ENCODE measurements at places on chromosomes 2 and 18.
A peak's percentile ranks its signal among the peaks of the same experiment; 100 is the strongest.

DNA sequence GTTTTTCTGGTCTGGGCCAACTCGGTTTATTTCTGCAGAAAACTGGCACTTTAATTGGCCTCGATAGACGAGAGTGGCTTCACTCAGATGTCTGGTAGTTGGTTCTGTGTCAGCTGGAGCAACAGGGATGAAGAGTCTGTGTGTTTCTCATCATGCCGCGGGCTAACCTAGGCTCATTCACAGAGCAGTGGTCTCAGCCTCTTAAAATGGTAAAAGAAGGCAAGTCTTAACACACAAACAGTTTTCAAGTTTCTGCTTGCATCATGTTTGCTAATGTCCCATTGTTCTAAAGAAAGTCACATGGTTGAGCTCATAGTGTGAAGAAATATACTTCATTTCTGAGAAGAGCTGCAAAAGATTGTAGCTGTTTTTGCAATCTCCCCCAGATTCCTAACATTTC, 37.5 kb upstream of the ANXA4 start:
- no peak for DNase-seq

DNA sequence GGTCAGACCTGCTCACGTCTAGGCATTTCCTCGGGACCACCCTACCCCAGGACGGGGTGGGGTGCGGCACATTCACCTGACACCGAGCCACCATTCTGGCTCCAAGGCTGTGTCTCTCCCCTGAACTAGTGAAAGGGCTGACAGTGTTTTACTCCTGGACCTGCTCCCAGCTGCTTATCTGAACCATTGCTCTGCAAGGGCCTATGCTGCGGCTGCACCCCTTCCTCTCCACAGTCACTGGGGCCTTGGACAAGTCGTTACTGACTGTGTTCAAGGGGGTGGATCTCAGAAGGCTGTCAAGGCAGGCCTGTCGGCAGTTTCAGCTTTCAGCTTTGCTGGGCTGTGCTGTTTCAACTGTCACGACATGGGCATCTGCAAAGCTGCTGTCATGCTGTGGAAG, 11.7 kb downstream of the CREG2 start:
- no peak for DNase-seq

DNA sequence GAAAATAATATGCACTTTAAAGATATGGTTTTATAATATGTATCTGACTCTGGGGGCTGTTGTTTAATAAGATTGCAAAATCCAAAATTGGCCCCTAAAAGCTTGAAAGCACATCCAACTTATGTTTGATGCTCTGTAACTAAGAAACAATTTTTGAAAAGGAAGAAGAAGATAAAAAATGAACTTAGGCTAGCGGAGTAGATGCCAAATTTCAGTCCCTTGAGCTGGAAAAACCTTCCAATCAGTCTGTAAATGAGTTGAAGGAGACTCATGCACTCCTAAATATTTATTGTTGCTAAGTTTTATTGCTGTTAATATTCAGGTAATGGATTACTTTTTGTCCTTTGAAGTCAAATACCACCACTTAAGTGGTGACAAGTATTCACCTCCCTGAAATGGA, 465.0 kb downstream of the ZEB2 start:
- DNase-seq: no peak

- DNase-seq: no peak
Measured at GRCh38 chr2:232699110-232699509, 2.0 kb downstream of the GIGYF2 start.

- DNase-seq: no peak
Measured at GRCh38 chr18:41517142-41517541, 437.9 kb upstream of the PIK3C3 start.

- no peak for DNase-seq
Measured at GRCh38 chr2:159695795-159696448, 16.4 kb upstream of the MARCHF7 start.

DNA sequence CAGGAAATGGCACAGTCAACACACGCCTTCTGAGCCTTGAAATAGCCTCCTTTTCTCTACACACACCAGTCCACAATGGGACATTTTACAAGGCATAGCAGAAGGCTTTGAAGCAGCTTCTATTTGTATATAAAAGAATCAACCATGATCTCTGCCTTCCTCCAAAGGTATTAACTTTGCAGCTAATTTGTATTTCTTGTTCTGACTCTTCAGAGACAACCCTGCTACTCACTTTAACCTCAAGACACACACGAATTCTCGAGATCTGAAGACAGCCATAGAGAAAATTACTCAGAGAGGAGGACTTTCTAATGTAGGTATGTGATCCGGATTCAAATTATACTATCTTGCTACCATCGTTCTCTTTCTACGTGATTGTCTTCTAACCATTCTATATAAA, 104.6 kb downstream of the VIT start:
- DNase-seq: no peak

DNA sequence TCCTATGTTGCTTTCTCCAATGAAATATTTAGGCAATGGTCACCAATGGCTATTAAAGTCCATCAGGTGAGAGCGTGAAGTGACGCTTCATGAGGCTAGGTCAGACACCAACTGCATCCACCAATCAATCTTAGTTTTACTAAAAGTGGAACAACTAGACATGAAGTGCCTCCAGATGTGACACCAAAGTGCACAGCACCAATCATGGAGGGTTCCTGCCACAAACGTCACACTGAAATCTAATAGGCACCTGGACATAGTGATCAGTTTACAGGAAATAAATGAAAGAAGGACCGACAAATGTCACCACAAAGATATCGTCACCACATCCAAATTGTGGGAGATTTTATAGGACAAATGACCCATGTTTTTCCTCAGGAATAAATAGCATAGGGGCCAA, 70.5 kb downstream of the PSMG2 start:
- DNase-seq: no peak

DNA sequence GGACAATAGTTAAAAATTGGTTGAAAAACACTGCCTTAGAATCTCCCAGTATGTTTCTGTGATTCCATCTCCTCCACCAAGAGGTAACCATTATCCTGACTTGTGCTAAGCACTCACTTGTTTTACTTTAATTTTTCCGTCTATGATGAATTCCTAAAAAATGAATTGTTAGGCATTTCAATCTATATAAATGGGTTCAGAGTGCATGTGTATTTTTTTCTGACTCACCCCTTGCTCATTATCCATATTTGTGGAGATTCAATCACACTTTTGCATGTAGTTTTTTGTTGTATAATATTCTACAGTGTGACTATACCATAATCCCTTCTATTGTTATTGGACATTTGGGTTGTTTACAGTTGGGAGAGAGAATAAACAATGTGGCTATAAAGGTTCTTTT, 1.3 kb downstream of the NDUFB3 start:
- no peak for DNase-seq

DNA sequence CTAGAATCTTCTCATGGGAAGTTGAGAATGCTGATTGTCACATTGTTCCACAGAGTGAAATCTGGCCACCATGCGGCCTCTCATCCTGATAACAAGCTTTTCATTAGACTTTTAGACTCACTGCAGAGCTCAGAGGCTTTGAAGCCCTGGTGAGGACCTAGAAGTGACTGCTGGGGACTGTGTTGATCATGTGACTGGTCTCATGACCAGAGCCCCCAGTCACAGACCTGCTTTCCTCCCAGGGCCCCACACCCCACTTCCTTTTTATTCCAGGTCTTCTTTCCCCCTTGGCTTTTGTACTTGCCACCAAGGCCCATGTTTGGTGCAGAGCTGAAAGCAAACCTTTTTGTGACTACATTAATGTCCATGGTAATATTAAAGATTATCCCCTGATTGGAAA, 45.2 kb downstream of the PRKCE start:
- DNase-seq: no peak

DNA sequence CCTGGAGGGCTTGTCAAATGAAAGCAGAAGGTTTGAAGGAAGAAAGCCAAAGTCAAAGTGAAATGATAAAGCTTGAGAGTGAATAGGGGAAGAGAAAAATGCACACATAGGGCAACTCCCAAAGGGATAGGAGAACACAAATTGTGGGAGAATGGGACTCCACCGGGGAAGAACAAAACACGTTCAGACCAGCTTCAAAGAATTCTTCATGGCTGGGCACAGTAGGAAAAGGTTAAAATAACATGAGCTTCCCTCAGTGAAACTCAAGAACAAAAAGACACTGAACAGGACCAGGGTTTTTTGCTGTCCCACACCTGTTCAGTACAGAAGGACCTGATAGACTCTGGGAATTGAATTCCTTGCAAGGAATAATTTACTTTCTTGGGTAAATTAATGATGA, 123.1 kb upstream of the NCKAP5 start:
- no peak for DNase-seq

GRCh38 chr2:195808189-195808588, 151.2 kb downstream of the SLC39A10 start:
- DNase-seq: no peak

DNA sequence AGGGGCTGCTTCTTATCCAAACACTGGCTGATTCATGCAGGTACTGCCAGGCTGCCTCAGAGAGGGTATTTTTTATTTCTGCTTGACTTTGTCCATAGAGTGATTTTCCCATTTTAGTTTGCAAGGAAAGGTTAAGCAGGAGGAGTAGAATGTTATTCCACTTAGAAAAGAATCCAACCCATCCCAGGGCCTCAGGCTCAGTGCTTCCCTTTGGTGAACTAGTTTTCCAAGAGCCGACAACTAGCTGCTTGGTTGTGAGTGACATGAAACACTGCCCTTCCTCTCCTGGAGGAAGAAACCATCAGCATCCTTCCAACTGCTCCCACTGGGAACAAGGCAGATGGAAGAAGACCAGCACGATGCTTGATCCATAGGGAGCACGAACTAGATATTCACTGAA, 58.5 kb downstream of the BCL2 start:
- DNase-seq: no peak

DNA sequence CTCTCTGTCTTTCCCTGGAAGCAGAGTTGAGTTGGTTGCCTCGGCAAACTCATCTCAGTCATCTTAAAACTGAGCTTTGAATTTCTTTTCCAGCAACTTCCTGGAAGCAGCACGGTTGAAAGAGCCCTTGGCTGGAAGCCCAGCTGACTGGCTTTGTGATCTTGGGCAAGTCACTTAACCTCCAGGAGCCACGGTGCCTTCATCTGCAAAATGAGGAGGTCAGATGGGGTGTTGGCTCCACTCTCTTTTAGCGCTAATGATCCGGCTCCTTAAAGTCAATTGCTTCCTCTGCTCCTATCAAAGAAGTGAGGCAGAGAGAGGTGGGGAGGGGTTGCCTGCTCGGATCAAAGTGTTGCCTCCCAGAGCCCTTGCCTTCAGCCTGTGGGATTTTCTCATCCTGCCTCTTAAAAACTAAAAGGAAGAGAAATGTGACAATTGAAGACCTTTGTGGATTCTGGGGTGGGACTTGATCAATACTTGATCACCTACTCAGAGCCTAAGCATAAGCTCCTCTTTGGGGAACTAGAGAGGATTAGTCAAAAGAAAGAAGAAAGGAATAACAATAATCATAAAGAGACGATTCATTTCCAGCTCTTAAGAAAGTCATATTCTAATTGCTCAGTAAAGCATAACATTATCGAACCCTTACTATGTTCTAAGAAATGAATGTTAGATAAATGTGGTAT, 86.6 kb downstream of the MYCN start:
- DNase-seq: no peak

GRCh38 chr2:239884051-239884405, 141.1 kb downstream of the NDUFA10 start:
- DNase-seq: no peak

GRCh38 chr2:239855863-239856587, 169.1 kb downstream of the NDUFA10 start:
- DNase-seq: no peak

DNA sequence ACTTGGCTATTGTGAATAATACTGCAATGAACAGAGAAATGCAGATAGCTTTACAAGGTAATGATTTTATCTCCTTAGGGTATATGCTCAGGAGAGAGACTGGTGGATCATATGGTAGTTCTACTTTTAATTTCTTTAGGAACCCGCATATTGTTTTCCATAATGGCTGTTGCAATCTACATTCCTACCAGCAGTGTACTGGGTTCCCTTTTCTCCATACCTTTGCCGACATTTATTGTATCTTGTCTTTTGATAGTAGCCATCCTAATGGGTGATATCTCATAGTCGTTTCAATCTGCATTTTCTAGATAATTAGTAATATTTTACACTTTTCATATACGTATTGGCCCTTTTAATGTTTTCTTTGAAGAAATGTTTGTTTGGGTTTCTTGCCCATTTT, 702.9 kb upstream of the ACVR2A start:
- DNase-seq: no peak

DNA sequence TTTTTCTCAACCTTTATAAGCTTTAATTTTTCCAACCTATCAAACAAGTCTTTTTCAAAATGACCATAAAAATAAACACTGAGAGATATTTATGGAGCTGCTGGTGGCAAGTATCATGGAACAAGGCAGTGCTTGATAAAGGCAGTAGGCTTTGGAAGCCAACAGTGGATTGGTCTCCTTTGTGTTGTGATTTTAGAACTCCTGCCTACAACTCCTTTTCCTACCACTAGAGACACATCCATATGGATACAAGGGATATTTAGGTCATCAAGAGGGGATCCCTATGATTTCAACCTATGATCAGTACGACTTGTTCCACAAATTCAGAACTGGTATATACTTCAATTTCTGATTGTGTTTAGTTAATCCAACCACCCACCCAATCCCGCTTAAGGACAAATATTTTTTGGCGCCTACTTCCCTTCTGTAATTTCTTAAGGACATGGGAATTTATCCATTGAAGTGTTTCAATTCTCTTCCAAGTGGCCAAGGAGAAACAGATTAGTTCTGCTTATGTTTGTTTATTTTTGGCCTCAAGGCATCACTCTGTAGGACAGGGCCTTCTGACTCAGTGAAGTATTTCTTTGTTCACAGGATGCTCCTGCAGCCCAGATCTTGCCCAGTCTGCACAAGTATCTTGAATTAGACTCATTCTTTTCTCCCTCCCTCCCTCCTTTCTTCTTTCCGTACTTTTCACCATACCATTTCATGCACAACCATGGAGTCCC, 2119.6 kb upstream of the PIK3C3 start:
- no peak for DNase-seq

- DNase-seq: no peak
Measured at GRCh38 chr2:218095853-218096252, 26.8 kb downstream of the RUFY4 start.

GRCh38 chr2:85405201-85406059, 4.7 kb downstream of the CAPG start:
- DNase-seq: no peak

DNA sequence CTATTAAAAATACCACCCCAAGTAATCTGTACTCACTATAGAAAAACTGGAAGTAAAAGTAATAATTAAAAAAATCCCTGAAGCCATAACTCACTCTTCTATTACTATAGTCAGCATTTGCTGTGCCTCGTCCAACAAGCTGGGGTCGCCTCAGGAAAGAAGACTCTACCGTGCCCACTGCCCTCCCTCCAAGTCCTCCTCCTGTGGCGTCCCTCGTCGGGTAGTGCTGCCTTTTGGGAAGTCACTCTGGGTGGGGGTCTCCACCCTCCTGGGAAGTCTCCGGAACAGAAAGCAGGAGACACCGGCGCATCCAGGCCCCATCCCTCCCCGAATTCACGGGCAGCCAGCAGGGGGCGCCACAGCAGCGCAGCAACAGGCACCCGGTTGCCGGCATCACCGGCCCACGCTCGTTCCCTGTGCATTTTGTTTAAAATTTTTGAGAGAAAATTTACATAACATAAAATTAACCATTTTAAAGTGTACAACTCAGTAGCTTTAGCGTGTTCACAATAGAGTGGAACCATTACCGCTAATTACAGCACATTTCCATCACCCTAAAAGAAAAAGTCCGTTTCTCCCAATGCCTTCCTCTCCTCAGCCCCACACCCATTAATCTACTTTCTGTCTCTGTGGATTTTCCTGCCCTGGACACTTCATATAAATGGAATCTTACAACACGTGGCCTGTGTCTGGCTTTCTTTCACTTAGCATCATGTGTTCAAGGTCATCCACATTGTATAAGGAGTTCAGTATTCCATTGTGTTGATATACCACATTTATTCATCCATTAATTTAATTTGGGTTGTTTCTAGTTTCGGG, 62.2 kb downstream of the ADNP2 start:
- DNase-seq: peak; percentile 86
